ENCODE measurements at places on chromosomes 12 and 14. TPM values are rescaled to one million over a fixed set of nuclear protein-coding genes. Genes with fewer than 3 reads are reported as not detected.

DNA sequence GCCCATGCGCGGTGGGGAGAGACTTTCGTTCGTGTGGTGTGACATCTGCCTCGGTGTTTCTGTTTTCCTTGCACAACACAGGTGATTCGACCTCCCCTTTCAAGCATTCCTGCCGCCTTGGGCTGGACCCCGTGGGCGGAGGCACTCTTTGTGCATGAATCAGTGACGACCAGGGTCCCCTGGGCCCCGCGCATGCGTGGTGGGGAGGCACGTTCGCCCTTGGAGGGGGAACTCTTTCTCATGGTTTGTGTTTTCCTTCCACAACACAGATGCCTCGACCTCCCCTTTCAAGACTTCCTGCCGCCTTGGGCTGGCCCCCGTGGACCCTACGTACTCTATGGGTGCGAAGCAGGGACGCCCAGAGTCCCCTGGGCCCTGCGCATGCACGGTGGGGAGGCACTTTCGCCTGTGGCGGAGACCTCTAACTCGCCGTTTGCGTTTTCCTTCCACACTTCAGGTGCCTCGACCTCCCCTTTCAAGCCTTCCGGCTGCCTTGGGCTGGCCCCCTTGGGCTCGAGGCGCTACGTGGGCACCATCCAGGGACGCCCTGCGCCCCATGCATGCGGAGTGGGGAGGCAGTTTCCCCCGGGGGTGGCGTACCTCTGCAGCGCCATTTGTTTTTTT, 340.9 kb downstream of the ALG10 start:
- DNase-seq, result no peak

ADAM21 gene
- total RNA-seq, result 0.18 TPM

DNA sequence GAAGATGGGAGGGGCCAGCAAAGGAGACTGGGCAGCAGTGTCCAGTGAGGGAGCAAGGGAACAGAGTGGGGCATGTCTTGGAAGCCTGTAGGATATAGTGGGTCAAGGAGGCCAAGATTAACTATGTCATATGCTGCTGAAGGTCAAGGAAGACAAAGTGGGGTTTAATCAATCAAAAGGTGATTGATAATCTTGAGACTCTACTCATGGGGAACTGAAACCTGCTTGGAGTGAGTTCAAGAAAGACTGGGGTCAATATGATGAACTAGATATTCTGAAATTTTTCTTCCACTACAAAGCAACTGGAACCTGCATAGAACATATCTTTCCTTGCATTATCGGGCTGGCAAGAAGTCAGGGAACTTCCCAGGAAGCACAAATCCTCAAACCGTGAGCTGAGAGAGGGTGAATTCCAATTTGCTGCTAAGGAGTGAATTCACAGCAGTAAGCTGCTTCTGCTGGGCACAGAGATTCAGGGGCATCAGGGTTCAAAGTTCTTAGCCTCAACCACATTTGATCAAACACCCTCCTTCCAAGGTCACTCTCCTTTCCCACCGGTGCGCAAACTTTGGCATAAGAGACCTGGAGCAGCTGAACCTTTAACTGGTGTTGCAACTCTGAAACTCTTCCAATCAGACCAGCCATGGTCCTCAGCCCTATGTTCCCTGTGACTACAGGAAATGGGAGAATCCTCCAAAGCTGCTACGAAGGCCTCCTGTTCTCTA, 40.3 kb upstream of the DCD start:
- DNase-seq, result no peak

GRCh38 chr12:6200256-6201212, at the start of gene CD9:
TSS of gene CD9 (plus strand) at chr12:6200400. CDS start at chr12:6200500, 100 bp downstream.
- no peak for DNase-seq

DNA sequence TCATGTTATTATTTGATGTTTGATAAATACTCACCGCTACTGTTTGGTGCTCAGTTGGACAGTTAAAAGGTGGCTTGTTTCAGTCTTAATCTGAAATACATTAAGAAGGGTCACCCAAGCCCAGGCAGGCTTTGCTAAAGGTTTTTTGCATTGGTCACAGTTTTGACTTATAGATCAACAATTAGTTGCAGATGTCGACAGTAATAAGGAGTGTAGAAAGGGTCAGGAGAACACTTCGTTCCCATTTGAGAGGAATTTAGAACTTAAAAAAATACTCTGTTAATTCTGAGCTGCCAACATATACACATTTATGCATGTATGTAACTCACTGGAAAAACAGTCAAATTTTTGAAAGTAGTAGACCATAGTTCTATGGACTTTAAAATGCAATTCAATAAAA, 130.3 kb downstream of the TMEM30B start:
- no peak for DNase-seq

KRT71 gene
- 0.18 TPM for total RNA-seq
